ENCODE measurements at places on chromosomes 6 and 20. TPM values are rescaled to one million over a fixed set of nuclear protein-coding genes. Genes with fewer than 3 reads are reported as not detected.

Gene CCR6
- total RNA-seq = 0.83 TPM

Gene VWA7
- total RNA-seq = 4.2 TPM

Gene UBD
- 1.9 TPM for total RNA-seq

DNA sequence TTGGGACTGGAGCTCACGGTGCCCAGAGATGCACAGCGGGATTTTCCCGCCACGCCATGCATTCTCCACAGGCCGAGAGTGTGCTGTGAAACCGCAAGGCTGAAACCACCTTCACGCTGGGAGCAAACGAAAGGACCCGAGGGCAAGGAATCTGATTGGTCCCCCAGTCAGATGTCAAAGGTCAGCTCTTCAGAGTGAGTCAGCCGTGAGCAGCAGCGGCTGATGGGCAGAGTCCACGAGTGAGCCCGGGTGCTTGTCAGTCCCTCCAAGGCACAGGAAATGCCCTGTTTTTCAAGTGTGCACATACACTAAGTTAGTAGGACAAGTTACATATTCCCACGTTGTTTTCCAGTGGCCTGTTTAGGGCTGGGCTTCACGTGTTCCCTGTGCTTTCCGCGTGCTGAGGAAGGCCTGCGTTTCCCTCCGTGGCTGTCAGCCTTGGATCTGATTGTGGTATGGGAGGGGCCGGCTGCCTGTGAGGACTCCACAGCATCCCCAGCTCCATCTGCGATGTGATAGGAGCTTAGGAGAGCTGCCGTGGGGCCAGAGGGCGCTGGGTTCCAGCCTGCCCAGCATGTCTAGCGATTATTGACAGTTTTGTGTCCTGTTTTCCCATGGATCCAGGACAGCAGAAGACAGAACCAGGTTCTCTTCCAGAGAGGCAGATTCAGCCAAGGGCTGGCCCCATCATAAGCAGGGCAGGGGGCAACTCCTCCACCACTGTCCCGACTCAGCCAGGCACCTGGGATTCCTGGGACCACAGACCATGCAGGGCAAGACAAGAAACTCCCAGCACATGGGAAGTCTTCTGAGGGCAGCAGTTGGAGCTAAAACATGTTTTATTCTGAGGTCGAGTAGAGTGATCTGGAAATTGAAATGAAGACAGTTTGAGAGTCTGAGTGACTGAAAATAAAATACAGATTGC, 38.2 kb upstream of the FRMD1 start:
- DNase-seq = no peak

- no peak for DNase-seq
These were observed 11.0 kb downstream of the DHX35 start for GRCh38 chr20:38973107-38973506.

DNA sequence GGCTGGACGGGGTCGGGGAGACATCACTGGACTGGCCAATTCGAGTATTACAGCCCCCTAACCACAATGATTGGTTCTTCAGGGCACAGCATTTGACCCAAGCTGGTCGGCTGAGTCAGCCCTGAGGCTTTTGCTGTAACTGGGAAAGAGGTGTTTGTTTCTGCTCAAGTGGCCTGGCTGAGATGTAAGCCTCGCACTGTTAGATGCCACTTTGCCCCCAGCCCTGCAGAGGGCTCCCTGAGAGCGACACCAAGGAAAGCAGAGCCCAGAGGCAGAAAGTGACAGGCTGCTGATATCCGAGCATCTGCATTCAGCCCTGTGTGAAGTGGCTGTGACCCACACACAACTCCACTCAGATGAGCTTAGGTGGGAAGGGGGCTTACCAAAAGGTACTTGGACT, 19.4 kb downstream of the ERGIC3 start:
- no peak for DNase-seq
